ENCODE measurements at places on chromosomes 2 and 18.

- no peak for DNase-seq
These were observed 7.5 kb upstream of the RNF144A start for GRCh38 chr2:6909431-6910385.

- DNase-seq, result no peak
These were observed 6.0 kb downstream of the RPIA start for GRCh38 chr2:88697370-88698026.

DNA sequence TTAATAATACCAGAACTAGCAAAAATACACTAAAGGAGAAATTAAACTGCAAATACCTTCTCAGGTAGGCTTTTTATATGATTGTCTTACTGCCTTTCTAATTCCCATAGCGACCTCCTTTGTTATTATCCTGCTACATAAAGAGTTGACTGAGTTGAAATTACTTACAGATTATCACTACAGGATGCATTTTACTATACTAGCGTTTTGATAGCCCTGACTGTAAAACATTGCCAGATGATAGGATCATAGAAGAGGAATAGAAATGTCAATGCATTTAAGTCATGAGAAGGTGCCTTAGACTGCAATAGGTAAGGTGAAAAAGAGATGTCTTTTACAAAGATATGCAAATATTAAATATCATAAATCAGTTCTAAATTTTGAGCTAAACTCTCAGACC lies 639.7 kb downstream of the NRXN1 start:
- DNase-seq, result no peak

- DNase-seq, result no peak
These were observed 98.1 kb upstream of the TGFA start for GRCh38 chr2:70651727-70652126.

DNA sequence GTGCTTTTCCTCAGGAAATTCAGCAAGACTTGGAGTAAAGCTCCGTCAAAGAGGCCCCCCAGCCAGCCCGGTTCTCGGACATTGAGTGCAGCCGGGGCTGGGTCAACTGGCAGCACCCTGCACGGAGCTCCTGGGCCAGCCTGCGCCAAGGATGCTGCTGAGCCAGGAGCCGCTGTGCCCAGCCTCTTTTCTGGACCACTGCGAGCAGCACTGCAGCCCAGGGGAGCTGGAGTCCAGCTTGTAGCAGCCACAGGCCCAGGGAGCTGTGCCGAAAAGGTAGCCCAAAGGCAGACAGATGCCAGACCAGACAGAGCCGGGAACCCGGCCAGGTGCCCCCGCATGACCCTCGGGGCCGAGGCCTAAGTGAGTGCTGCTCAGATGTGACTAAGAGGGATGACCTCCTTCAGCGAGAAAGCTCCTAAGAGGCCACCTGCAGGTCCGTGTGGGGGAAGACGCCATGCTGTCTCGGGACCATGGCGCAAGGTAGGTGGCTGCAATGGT lies 7.3 kb downstream of the CLHC1 start:
- DNase-seq, result no peak

GRCh38 chr18:58320907-58321561 lies 277.0 kb downstream of the NEDD4L start:
- DNase-seq, result no peak

- DNase-seq, result no peak
These were observed 32.7 kb downstream of the COX7A2L start for GRCh38 chr2:42328148-42328833.

GRCh38 chr2:45771261-45771660 lies 119.8 kb downstream of the PRKCE start:
- peak; percentile 74 for DNase-seq

DNA sequence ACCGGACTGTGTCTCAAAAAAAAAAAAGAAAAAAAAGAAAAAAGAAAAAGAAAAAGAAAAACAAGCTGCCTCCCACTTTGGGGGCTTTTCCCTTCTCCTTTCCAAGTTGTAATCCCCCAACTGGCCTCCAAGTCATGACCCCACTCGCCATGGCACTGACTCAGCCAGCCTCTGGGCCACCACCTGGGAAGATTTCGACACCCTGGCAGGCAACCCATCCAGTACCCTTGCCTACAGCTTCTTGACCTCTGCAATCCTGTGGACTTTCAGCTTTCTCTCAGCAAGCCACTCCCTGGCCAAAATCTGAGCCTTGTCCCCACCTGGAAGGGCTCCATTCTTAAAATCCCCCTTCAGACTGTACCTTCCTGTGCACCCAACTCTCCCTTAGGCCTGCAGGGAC lies 22.3 kb upstream of the FOSL2 start:
- DNase-seq, result no peak

- no peak for DNase-seq
These were observed 9.7 kb downstream of the VIT start for GRCh38 chr2:36706021-36706876.

- no peak for DNase-seq
These were observed 30.4 kb upstream of the CASP10 start for GRCh38 chr2:201152517-201152916.

DNA sequence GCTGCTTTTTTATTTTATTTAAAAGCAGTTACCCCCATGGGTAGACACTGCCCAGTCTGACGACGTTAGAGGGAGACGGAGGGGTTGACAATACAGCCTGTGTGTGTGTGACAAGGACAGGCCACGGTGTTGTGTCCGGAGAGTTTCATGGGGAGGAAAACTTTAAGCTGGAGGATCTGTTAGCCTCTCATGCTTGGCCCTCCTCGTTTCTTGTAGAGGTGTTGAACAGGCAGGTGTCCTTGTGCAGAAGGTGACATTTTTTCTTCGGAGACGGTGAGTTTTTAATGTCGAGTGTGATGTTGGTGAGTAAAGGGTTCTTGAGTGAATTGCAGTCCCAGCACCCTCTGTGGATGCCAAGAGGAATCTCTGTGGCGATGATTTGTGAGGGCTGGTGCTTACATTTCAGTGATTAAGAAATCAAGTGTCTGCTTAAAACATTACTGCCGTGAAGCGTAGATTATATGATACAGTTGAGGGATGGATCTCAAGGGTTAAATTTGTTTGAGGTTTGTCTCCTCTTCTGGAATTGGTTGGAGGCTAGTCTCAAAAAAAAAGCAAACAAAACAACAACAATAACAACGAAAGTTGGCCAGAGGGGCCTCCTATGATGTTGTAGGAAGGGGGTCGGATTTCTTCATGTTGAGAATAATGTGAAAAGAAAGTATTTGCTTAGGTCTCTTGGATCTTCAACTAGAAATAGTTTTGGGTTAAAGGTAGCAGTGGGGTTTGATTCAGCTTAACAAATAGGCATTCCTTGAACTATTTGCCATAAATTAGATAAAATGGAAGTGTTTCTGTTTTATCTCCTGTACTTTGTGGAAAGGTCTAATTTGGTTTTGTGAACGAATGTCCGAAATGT lies 1.6 kb downstream of the NCOA1 start:
- no peak for DNase-seq

DNA sequence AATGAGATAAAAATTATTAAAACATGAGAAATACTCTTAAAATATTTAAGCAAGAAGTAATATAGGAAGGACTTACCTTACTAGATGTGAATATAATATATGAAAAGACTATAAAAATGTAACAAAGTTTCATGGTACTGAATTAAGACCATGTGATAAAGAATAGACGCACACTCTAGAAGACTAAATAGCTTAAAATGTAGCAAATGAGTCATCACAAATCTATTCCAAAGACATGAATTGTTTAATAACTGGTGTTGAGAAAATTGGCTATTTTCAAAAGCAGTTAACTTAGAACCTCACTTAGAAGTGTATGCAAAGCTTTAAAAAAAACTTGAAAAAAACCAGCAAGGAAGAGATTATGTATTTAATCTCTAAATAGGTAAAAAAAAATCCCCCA lies 64.1 kb downstream of the POLE4 start:
- DNase-seq, result no peak

- DNase-seq, result peak; percentile 9
These were observed 113.3 kb downstream of the KIAA1328 start for GRCh38 chr18:36942264-36942663.

DNA sequence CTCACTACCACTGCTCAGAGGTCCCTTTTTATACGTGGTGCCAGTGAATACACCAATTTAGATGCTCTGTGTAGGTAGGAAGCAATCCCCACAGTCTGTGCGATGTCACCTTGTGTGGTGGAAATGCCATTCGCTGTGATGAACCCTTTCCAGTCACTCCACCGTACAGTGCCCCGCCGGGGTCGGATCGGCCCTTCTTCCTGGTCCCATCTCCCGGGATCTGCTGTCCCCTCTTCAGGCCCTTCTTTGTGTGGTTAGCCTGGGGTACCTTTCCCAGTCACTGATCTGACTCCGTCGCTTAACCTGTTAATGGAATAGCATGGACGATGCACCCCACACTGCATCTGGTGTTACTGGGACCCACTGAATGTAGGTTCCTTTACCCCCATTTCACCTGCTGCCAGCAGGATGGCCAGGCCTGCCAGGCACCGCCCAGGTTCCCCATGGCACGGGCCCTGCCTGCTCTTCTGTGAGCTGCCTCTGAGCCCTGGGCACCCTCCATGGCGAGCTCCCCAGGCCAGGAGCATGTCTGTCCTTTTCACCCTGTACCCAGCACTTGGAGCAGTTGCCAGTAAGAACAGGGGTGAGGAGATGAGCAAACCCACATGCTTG lies 18.0 kb downstream of the TWIST2 start:
- no peak for DNase-seq

GRCh38 chr2:160368988-160369930 lies 124.3 kb downstream of the RBMS1 start:
- no peak for DNase-seq

- DNase-seq, result no peak
These were observed 4.4 kb upstream of the FARP2 start for GRCh38 chr2:241351640-241352031.

DNA sequence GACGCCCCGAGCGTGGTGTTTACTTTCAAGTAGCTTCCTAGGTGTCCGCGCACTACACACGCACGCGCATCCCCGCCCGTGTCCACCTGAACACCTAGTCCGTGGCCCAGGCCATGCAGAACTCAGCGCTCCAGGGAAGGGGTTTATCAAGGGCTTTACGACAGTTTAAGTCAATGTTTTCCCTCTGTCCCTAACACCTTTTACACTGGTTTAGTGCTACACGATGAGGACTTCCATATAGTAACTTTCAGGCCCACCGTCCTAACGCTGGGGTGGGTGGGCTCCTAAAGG lies 1.4 kb upstream of the BCL2 start:
- DNase-seq, result no peak

GRCh38 chr2:96102596-96103186 lies 13.7 kb downstream of the ADRA2B start:
- no peak for DNase-seq

- no peak for DNase-seq
These were observed 44.5 kb downstream of the METTL8 start for GRCh38 chr2:171389325-171389724.

GRCh38 chr2:222960126-222960525 lies 91.9 kb upstream of the KCNE4 start:
- DNase-seq, result no peak

- DNase-seq, result no peak
These were observed 243.8 kb downstream of the CELF4 start for GRCh38 chr18:37321582-37322491.

GRCh38 chr2:9268301-9269080 lies 61.9 kb downstream of the ASAP2 start:
- no peak for DNase-seq

GRCh38 chr18:9418047-9418690 lies 57.1 kb upstream of the RALBP1 start:
- no peak for DNase-seq

DNA sequence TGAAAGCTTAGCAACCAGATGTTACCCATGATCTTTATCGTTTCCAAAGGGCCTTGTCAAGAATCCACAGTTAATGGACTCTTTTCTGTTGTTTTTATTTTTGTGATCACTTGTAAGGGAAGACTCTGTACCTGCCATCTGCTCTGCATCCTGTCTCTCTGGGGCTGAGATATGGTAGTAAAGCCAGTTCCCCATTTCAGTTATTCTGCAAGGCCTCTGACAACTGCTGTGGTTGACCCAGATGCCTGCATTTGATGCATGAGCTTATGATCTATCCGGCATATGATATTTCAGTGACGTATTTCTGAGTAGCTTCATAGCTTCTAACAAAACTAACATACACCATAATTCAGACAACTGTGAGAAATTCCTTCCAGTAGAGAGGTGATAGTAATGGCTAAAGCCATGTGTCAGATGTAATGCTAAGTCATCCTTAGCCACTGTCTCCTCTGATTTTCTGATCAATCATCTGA lies 105.1 kb downstream of the TPO start:
- no peak for DNase-seq

GRCh38 chr2:173647681-173648311 lies 293.1 kb downstream of the CDCA7 start:
- no peak for DNase-seq

DNA sequence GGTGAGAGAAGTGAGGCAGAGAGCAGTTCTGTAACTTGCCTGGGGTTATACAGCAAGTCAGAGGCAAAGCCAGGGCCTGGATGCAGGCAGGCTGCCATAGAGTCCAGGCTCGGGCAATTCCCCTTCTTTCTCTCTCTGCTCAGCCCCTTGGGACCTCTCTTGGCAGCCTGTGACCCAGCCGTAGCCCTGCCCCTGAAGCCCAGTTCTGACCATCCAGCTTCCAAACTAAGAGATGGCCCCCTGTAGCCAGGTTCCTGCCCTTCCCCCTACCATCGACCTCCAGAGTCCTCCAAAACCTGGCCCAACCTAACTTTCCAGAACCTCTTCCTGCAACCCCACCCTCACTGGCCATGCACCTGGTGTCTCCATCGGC lies 201.2 kb downstream of the CTIF start:
- DNase-seq, result no peak

DNA sequence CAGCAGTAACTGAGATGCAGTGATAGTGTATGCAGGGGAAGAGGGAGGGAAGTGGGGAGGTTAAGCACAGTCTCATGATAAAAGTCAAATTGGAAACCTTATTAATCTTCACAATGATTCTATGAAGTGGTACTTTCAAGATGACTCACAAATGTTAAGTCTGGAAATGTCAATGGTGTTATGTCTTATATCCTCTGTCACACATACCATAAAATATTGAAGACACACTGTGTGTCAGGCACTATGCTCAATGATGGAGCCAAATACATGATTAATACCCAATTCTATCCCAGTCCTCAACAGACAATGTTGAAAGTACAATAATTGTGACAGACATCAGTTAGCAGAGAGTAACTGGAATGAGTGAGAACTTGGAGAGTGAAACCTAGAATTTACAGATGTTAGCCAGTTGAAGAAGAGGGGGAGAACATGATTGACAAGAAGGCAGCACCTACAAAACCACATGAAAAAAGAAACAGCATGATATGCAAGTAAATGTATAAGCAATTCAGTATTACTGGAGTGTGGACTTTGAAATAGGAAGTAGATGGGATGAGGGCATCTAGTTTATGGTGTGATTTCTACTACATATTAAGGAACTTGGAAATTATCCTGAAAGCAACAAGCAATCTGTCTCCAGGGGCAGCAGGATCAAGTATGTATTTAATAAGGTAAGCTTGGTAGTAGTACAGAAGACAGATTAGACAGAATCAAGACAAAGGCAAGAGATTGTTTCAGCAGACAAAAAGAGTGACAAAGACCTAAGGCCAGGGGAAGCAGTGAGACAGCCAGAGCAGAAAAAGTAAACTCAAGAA lies 107.6 kb downstream of the STRN start:
- DNase-seq, result no peak
